ENCODE measurements at places on chromosomes 1 and 21.

DNA sequence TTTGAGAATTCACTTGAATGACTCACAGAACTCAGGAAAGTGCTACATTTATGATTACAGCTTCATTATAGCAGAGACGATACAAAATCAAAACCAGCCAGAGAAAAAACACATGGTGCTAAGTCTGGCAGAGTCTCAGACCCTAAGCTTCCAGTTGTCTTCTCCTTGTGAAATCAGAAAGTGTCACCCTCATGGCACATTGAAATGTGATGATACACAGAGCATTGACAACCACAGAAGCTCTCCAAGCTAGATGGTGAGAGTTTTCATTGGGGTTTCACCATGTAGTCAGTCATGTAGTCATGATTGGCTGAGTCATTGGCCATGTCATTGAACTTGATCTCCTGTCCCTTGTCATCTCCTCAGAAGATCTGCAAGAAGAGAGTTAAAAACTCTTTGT, 526.6 kb downstream of the MRPL39 start:
- DNase-seq = no peak

DNA sequence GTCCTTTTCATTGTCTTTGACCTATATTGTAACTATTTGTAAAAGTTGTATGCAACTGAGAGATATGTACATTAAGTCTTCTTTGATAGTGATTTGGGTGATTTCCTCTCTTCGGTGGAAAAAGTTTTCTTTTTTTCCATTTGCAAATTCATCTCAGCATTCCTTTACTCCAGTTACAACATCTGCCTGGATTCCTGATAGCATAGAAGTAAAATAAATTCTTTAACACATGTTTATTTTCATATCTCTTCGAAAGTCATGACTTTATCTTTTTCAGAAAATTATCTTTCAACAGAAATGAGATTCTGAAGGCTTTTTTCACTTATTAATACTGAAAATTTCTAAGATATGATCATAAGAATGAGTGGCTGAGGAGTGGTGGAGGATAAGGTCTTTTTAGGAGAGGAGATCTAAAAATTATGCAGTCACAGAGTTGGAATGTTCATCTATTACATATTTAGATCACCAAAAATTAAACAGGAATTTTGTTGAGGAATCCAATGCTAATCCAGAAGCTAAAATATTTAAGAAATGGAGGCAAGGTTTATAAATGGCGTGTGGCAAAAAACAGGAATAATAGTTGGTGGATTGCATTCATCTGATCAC, 400.5 kb downstream of the KCNT2 start:
- DNase-seq = no peak

DNA sequence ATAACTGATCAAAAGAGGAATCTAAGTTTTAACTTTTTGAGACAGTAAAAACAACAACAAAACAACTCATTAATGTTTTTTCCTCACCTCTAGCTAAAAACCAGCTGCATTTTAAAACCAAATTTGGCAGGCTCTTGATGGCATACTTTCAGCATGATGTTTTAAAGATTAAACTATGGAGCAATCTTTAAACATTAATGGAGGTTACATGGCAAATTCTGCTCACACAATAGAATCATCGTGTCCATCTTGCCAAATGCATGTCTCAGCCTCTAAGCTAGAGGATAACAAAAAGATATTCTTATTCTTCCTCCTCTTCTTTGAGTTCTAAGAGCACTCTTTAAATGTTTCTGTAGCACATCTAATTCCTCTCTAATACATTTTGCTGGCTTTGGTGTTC, 579.8 kb upstream of the PKN2 start:
- no peak for DNase-seq

GRCh38 chr1:201774224-201774982, 54.6 kb upstream of the IPO9 start:
- DNase-seq = no peak

All from stimulated activated CD8-positive, alpha-beta memory T cell treated with anti-CD3 and anti-CD28 coated beads, Interleukin-15, amount 100 ng/mL, for 48 hours (primary cell).